ENCODE measurements at places on chromosomes 16 and 17.

DNA sequence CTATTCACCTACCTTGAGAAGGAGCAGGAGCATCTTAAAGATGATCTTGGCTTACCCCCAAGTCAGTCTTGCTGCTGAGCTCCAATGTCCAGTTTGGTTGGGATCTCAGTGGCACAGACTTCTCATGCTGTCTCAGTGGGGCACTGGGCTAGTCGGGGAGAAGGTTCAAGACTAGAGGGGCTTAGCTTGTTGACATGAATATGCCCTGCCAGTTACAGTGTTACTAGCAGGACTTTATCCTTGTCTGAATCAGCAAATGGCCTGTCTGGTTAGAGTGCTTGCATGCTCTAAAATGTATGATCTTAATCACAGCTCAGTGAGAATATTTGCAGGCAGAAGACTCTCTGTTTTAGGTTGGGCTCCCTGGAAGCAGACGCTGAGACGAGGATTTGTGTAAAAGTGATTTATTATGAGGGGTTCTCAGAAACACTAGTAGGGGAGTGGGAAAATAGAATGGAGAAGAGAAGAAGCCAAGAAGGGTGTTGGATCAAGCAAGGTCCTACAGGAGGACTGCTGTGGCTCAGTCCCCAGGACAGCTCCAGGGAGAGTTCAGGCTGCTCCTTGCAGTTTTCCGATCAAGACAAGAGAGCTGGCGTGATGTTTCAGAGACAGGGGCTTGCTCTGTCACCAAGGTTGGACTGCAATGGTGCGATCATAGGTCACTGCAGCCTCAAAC, 150.4 kb upstream of the HS3ST2 start:
- DNase-seq: no peak

- no peak for DNase-seq
Measured at GRCh38 chr16:17018585-17018939, 452.2 kb downstream of the XYLT1 start.

DNA sequence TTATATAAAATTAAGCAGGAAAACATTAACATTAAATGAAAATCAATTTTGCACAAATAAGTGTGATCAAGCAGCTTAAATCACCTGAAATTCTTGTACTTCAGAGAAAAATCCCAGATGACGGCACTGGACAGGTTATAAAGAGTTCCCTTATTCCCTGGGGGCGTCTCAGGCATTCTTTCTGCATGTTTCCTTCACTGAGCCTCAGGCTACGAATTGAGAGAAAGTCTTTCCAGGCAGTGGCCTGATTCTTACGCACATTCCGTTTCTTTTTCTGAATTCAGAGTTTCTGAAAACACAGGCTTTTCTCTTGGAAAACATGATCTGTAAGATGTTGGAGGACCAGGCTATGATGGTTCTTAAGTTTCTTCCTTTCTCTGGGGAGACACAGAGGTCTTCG, 22.1 kb upstream of the PITPNM3 start:
- DNase-seq: no peak

DNA sequence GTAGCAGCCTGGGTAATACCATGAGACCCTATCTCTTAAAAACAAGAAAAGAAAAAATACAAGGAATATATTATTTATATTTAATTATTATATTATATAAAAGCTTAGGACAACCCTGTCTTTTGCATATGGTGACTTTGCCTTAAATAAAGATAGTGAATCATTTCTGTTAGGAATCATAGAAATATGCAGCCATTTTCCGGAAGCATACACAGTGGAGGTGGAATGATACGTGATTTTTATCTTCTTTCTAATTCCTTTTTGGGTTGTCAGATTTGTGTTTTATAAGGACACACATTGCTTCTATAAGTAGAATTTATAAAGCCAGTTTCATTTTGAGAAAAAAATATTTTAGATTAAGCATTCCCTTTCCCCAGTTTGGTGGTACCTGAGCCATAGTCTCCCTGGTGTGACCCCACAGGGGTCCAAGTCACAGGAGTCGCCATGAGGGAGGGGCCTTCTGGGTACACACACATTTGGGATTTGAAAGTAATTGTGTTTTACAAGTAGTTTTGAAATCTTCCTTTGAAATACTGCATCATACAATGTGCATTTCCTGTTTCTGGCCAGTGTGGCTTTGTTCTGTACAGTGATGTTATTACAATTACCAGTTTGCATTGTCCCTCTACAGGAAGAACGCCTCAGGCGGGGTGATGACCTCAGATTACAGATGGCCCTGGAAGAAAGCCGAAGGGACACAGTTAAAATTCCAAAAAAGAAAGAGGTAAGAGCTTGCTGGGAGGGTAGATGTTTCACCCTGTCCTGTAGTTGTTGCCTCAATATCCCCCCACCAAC, 50.9 kb downstream of the B9D1 start:
- no peak for DNase-seq

Measured in activated CD8-positive, alpha-beta memory T cell treated with anti-CD3 and anti-CD28 coated beads for 1 hour (primary cell).